ENCODE measurements at places on chromosomes 1 and 21.

DNA sequence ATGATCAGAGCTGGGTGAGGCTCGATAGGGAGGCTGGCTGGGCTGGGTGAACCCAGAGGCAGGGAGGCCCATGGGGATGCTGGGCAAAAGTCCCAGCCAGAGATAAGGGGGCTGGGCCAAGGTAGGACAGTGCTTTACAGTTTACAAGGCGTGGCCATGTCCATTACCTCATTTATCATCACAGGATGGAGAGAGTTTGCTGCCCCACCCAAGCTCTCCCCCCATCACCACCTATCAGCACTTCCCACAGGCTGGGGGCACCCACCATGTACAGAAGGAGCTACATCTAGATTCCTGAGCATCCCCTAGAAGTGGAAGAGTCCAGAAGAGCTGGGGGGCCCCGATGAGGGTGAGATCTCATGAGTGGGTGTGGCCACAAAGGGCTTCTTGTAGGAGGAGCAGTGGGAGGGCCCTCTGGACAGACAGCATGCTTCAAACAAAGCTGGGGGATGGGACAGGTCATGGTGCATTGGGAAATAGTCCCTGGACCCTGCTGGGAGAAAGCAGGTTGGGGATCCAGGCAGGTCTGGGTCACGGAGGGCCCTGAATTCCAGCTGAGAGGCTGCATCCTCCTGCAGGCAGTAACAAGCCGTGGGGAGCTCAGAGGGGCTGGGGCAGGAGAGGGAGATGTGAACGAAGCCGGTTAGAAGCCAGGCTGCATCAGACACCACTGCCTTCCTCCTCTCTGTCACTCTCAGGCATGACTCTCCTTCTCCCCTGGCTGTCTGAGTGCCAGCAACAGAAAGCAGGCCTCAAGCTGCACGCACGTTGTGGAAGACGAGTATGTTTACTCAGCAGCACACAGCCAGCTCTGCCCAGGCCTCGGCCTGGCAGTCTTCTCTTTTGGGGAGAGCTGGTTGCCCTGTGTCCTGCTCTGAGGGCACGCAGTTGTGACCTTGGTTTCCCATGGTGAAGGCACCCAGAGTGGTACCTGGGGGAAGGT is 202.3 kb downstream of the HIVEP3 start:
- H3K27me3 ChIP-seq: no peaks in the 10 kb centered on the region
- no peaks in the 10 kb centered on the region for H3K36me3 ChIP-seq
- H3K4me1 ChIP-seq: no peaks in the 10 kb centered on the region

GRCh38 chr1:207898260-207898659 is 12.7 kb downstream of the CD34 start:
- H3K4me1 ChIP-seq: no peaks in the 10 kb centered on the region
- H3K36me3 ChIP-seq: no peaks in the 10 kb centered on the region
- H3K27me3 ChIP-seq: no peaks in the 10 kb centered on the region
- H3K27ac ChIP-seq: no peak overlapping the region
- no peak for DNase-seq
- no peak overlapping the region for H3K4me3 ChIP-seq

DNA sequence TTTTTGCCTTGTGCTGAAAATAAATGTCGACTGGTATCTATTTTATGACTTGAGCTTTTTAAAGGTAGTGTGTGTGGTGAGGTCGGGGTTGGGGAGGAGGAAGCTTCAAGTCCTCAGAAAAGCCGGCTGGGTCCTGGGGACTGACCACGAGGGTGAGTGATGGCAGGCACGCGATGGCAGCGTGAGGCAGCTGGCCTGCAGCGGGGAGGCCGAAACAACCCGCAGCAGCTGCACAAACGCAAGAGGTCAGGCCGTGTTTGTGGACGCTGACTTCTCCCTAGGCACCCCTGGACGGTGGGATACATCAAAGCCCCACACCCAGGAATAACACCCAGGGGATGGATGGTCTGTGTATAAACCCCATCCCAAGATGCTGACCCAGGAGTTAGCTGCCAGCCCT is 51.4 kb downstream of the ZBTB18 start:
- no peak for DNase-seq
- H3K4me1 ChIP-seq: peaks cover 4% of the 10 kb centered on the region
- H3K36me3 ChIP-seq: no peaks in the 10 kb centered on the region
- H3K27ac ChIP-seq: no peak overlapping the region
- no peaks in the 10 kb centered on the region for H3K27me3 ChIP-seq

GRCh38 chr1:223837206-223837605 is 8.5 kb downstream of the TP53BP2 start:
- no peaks in the 10 kb centered on the region for H3K27me3 ChIP-seq
- no peak overlapping the region for H3K4me3 ChIP-seq
- no peak for DNase-seq
- no peaks in the 10 kb centered on the region for H3K36me3 ChIP-seq
- H3K27ac ChIP-seq: no peak overlapping the region

Measured in Caco-2 (cell line).